Activated CD4-positive, alpha-beta memory T cell treated with anti-CD3 and anti-CD28 coated beads for 36 hours (primary cell): ENCODE measurements at places on chromosomes 13 and 19.
A peak's percentile ranks its signal among the peaks of the same experiment; 100 is the strongest.

GRCh38 chr13:111363121-111363520, 42.7 kb downstream of the TEX29 start:
- no peak for DNase-seq

- no peak for DNase-seq
Observed at GRCh38 chr13:28333204-28333881, 161.6 kb downstream of the FLT1 start.

- DNase-seq: peak; percentile 88
Observed at GRCh38 chr19:4911786-4912672, 2.7 kb downstream of the UHRF1 start.

DNA sequence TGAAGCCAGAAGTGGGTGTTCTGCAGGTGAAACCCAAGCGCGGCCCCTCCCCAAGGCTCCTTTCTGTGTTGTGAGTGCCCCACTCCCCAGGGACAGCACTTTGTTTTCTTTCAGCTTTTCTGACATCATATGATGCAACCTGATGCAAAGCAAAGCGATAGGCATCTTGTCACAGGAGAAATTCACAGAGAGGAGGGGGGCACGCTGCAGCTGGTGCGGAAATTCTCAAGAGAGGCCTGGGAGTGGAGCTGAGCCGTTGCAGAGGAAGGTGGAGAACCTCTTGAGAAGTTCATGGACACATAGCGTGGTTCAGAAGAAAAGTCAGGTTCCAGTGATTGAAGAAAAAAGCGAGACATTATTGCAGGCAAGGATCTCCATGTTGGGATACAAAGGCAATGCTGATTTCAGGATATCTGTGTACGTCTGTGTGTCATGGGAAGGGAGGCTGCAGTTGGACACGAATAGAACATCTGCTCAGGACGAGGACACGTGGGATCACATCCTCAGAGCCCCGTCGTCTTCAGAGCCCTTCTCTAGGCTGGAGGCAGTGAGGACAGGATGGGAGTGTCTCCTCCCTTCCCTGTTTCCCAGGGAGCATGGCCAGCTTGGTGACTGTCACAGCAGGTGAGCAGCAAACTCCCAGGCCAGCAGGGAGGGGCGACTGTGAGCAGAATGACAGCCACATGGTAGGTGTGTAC, 79.2 kb downstream of the IRS2 start:
- no peak for DNase-seq

DNA sequence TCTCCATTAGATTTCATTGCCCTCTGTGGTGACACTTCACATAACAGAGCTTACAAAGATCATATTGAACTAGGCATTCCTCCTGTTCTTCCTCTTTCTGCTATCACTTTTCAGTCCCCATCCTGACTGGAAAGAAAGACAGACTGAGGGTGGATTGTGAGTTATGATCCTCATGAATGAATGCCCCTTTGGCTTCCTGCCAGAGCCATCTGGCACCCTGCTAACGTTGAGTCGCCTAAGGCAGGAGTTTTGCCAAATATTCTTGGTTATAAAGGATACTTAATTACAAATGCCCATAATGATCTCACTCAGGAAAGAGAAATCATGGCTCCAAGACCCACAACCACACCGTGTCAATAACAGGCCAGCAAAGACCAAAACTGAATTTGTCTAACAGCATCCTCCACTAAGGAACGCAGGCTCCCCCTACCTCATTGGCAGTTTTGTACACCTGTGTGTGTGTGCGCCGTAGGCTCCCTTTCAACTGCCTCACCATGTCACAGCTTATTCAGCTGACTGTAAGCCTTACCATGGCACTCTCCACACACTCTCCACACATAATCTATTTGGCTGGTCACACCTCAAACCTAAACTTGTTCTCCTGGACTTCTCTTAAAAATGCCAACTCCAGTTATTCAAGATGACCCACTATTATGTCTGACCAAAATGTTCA, 15.5 kb downstream of the ZNF211 start:
- DNase-seq: no peak

- DNase-seq: no peak
Observed at GRCh38 chr13:51148952-51149573, 38.0 kb upstream of the C13orf42 start.

GRCh38 chr13:48398450-48399095, 14.3 kb downstream of the LPAR6 start:
- no peak for DNase-seq

DNA sequence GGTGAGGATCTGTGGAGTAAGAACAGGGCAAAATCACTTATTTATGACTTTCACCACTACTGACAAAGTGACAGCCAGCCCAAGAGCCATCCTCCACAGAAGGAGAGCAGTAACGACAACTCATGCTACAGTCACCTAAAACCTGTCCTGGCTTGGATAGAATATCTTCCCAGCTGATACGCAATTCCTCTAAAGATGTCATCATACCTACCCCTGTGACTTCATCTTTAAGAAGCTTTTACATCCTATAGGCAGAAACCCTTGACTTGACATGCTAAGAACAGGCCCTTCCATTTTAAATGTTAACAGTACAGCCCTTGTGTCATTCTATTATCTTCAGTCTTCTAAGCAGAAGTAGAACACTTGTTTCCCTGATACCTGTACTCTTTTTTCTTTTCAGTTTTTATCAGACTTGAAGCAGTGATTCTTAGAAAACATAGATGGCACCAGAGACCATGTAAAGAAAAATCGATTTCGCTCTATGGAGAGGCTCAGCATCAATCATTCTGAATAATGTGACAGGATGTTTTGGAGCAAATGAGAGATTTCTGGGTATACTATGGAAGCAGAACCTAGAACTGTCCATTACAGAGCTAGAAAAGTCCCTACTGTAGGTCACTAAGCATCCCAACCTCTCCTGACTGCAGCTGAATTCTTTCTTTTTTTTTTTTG, 20.1 kb downstream of the STOML3 start:
- DNase-seq: no peak

GRCh38 chr13:69683921-69684686, 423.5 kb upstream of the ATXN8OS start:
- DNase-seq: no peak
